ENCODE measurements at places on chromosomes 3 and 15.

DNA sequence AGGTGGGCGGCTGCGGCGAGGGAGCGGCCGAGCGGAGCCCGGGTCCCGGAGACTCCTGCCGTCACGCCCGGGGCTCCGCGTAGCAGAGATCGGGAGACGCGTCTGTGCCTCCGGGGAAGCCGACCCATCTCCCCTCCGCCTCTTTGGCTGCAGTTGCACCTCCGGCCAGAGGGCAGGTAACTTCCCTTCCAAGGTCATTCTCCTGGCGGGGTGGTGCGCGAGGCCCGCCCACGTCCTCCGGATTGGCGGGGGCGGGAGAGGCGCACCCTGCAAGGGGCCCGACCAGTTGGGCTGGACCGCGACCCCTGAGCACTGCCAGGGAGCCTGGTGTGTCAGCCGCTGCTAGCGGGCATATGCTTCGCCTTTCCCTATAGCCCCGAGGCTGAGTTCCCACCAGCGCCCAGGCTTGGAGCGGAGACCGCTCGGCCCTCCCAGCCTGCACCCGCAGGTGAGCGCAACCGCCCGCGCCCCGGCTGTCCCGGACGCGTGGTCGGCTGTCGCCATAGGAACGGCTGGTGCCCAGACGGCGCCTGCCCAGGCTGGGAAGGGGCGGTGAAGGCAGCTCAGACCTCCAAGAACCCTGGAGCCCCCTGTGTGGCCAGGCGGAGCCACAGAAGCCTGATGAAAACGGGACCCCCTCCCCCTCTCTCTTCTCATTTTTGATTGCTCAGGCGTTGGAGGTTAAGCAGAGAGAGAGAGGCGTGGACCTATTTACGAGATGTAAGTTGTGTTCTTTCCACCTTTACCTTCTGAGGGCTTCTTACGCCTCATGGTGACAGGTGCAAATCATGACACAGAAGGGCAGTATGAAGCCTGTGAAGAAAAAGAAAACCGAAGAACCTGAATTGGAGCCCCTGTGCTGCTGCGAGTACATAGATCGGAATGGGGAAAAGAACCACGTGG lies 453 bp downstream of the ZDHHC23 start:
- no peak for DNase-seq

DNA sequence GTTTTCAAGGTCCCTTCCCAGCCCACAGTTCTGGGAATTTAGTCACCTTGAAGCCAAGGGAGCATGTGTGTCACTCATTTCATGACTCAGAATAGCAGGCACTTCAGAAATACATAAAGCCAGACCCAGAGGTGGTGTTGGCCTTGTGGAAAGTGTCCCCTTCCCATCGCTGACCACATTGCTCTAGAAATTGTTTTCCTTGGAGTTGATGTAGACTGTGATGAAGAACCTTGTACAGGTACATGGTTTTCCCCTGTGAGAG lies 158.8 kb downstream of the SLCO3A1 start:
- no peak for DNase-seq

DNA sequence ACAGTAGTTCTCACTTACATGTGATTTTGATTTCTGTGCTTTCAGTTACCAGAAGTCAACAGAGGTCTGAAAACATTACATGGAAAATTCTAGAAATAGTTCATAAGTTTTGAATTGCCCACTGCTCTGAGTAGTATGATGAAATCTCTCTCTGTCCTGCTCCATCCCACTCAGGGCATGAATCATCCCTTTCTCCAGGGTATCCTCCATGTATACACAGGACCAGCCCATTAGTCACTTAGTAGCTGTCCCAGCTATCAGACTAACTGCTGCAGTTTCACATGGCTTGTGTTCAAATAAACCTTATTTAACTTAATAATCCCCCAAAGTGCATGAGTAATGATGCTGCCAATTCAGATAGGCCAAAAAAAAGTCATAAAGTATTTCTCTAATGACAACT lies 38.6 kb downstream of the EPHA3 start:
- DNase-seq: no peak

DNA sequence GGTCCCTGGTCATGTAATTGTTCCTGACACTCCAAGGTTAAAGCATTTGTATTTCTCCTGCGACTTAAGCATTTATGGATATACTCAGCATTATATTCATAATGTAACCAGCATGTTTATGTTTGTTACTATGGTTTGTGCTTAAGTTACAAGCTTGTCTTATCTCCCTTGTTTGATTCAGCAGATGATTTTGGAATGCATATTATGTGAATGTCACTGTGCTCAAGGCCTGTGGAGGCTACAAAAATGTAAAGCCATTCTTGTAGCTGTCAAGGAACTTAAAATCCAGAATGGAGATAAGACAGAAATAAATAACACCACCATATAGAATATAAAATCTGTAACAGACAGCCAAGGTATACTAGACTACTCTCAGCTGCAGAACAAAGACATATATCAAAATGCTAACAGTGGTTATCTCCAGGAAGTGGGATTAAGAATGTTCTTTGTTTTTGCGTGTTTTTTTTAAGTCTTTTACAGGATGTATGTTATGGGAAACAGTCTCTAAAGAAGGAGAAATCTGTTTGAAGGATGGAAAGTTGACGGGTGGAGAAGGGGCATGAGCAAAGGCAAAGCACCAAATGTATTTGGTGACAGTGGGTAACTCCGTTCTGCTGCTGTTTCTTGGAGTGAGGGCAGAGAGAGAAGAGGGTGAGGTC lies 61.4 kb downstream of the IGF2BP2 start:
- no peak for DNase-seq

- no peak for DNase-seq
These were observed 41.4 kb downstream of the SORD start for GRCh38 chr15:45064386-45064785.

DNA sequence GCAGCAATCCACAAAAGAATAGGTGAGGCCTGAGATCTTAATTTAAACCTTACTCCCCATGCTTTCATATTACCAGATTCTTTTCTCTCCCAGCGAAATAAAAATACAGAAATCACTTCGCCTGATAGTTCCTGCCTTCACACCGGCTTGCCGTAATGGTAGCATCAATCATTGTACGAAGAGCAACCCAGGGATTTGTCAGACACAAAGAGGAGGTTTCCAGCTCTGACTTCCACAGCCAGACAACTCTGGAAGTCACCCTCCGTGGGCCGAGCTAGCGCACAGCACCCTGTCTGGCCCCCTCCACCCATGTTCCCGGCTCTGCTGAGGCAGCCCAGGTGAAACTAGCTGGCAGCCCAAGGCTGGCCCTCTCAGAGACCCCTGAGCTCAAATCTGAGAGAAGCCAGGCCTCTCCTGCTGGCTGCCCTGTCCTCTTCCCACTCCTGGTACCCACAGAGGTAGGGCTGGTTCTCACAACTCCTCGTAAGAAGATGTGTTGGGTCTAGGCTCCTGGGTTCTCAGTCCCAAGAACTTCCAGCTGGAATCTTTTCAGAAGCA lies 156.9 kb upstream of the BNIP2 start:
- no peak for DNase-seq

GRCh38 chr3:184300378-184300720 lies 1.3 kb downstream of the PSMD2 start:
- DNase-seq: no peak

DNA sequence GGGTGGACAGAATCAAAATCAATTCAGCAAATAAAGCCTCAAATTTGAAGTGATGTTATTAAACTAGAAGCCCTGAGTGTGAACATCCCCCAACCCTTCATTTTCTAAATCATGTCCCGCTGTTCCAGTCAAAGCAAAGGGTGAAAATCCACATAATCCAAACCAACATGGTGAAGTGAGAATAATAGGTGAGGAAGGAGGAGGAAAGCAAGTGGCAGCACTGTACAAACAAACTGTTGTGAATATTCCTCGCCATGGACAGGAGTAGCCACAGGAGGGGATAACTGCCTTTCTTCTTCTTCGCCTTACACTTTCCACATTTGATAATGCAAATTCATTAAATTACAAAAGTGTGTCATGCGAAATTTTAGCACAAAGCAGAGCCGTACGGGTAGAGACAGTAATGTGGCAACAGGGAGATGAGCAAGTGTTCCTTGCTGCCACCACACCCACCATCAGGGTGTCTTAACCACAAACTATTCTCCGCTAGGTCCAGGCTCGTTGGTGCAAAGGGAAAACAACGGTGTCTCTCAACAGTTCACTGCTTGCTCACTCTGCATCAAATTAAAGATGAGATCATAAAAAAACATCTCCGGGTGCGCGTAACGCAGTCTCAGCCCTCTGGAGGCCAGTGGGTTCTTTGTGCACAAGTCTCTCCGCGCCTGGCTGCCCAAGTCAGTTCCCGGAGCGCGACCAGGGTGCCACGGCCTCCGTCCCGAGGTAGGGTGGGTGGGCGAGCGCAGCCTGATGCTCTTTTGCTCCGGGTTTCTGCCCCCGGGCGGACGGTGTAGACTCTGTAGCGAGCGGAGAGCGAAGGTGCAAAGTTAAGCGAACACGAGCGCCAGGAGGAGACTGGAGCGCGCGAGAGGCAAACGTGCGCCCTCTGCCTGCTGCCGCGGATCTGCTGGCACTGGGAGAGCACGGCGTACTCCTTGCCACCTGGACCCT lies 6.7 kb downstream of the EPHA3 start:
- DNase-seq: peak; percentile 78
